ENCODE measurements at places on chromosomes 7 and 10.

- no peak for DNase-seq
Observed at GRCh38 chr7:81235997-81236396, 317.1 kb upstream of the SEMA3C start.

DNA sequence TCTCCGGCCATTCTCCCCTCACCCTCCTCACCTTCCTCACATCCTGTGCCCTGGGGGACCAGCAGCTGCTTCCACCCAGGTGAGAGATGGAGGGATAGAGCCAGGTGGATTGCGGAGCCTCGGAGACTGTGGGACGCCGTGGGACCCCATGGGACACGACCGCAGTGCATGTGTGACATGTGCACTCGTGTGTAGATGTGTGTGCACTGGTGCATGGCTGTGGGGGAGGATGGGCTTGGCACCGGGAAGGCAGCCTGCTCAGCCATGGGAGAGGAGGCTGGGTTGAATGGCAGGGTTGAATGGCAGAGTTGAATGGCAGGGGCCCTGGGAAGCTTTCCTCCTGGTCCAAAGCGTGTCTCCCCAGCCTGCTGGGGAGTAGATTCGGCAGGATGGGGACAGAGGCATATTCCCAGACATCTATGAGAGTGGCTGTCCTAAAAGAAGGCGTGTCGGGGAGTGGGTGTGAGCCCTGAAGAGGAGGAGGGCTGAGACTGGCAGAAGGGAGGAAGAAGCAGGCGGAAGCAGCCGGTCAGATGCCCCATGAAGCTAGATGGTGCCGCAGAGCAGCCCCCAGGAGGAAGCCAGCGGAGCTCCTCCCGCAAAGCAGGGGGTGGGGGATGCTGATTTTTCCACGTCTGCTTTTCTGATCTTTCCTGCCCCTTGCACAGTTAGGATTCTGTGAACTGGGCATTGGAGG is 815 bp downstream of the GIMAP8 start:
- DNase-seq: peak; percentile 51

DNA sequence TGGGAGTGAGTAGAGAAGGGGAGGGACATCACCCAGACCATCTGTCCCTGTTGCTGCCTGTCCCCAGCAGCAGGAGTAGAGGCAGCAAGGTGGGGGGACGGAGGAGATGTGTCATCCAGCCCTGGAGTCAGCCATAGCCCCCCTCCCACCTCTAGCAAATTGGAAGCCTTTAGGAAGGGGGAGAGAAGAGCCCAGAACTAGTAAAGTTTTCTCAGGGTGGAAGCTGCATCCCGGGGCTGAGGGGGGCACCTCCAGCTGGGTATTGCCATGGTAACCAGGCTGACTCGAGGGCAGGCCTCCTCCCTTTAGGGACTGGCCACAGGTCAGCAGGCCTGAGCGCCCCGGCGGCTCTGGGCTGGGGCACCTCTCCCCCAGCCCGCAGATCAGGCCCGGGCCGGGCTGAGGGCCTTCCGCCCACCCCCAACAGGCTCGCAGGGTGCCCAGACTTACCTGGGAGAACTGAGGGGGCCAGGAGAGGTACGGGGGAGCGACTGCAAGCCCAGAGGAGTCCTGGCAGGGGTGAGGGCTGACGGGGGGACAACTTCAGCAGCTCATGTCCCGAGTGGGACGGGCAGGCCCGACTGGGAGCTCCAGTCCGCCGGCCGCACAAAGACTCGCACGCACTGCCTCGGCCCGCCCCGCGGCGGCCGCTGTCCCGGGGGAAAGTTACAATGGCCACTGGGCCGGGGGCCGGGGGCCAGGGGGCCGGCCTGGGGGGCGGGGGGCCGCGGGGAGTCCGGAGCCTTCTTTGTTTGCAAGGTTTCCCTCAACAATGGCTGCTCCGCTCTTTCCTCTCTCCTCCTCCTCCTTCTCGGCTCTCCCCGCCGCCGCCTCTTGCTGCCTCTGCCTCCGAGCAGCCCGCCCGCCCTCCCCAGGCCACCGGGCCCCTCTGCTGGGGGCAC is 6.0 kb downstream of the LDB1 start:
- no peak for DNase-seq

DNA sequence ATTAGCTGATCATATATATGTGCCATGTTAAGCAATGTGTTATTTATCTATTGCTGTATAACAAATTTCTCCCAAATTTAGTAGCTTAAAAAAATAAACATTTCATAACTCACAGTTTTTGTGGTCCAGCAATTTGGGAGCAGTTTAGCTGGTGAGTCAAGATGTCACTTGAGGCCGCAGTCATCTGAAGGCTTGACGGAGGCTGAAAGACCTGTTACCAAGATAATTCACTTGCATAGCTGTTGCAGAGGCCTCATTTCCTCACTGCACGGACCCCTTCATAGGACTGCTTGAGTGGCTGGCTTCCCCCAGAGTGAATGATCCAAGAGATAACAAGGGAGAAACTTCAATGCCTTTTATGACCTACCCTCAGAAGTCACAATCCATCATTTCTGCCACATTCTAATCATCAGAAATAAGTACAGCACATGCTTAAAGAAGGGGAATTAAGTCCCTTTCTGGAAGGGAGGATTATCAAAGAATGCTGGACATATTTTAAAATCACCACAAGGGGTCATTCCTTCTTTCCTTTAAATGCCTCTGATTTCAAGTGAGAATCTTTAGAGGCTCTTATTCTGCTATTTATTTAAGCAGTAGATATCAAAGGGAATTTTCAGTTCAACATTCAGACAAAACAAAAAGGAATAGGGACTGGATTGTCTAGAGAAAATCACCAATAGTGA is 10.5 kb upstream of the SRPK2 start:
- DNase-seq: no peak
